Stimulated activated CD8-positive, alpha-beta memory T cell treated with anti-CD3 and anti-CD28 coated beads, Interleukin-4, amount 100 ng/mL, for 48 hours (primary cell): ENCODE measurements at places on chromosomes 1 and 21.

DNA sequence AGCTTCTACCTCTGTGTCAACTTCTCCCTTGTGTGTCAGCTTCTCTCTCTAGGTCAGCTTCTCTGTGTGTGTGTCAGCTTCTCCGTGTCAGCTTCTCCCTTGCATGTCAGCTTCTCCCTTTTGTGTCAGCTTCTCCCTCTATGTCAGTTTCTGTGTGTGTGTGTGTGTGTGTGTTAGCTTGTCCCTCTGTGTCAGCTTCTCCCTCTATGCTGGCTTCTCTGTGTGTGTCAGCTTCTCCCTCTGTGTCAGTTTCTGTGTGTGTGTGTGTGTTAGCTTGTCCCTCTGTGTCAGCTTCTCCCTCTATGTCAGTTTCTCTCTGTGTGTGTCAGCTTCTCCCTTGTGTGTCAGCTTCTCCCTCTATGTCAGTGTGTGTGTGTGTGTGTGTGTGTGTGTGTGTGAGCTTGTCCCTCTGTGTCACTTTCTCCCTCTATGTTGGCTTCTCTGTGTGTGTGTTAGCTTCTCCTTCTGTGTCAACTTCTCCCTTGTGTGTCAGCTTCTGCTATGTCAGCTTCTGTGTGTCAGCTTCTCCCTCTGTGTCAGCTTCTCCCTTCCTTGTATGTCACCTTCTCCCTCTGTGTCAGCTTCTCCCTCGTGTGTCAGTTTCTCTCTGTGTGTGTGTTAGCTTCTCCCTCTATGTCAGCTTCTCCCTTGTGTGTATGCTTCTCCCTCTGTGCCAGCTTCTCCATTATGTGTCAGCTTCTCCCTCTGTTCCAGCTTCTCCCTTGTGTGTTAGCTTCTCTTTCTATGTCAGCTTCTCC is 6.3 kb upstream of the UBXN10 start:
- no peak for DNase-seq

GRCh38 chr1:32768110-32768850 is 48.9 kb downstream of the YARS1 start:
- no peak for DNase-seq

DNA sequence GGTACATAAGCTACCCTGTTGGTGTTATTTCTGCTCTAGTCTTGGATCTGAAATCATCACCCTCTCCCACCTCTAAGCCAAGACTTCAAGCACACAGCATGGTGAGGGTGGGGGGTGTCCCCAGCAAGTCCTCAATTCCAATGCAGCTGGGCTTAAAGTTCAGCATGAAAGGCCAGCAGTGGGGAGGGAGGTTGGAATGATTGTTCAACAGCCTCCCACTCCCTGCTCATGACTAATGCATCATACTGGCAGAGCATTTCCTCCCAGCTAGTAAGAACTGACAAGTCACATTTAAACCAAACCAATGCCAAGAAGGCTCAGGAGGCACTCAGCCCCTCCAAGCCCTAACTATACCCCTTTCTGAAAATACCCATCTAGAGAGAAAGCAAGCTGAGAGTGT is 50.1 kb downstream of the TIAM1 start:
- peak; percentile 69 for DNase-seq

DNA sequence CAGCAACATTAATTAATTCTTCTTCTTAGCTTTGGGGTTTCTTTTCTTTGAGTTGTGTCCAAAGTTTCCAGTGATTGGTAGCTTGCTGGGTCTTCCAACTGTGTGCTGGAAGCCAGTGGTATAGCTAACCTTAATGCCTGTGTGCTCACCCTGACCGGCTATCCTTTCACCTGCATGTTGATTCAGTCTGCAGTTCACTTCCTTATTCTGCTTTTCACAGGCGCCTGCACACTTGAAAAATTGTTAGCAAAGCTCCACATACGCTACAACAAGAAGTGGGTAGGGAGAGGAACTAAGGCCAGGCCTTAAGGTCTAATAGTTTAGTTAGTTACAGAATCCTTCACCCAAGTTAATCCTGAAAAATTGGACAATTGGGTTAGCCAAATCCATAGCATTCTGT is 35.7 kb downstream of the NCF2 start:
- DNase-seq, result no peak

DNA sequence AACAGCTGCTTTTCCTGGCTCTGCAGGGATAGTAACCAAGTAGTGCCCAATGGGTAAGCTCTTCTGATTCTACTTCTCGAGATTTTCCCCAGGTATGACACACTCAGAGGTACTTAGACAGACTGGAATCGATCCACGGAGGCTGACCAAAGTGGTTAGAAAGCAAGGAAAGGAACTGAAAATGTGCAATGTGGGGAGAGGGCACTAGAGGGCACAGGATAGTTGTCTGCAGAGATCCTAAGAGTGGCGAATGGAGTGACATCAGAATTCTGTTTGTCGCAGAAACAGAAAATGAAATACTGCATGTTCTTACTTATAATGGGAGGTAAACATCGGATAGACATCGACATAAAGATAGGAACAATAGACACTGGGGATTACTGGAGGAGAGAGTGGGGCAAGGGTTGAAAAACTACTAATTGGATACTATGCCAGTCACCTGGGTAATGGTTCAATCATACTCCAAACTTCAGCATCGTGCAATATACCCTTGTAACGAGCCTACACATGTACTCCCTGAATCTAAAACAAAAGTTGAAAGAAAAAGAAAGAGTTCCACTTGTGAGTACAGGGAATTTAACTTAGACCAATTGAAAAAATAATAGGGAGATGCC is 23.3 kb downstream of the CYP2J2 start:
- no peak for DNase-seq

DNA sequence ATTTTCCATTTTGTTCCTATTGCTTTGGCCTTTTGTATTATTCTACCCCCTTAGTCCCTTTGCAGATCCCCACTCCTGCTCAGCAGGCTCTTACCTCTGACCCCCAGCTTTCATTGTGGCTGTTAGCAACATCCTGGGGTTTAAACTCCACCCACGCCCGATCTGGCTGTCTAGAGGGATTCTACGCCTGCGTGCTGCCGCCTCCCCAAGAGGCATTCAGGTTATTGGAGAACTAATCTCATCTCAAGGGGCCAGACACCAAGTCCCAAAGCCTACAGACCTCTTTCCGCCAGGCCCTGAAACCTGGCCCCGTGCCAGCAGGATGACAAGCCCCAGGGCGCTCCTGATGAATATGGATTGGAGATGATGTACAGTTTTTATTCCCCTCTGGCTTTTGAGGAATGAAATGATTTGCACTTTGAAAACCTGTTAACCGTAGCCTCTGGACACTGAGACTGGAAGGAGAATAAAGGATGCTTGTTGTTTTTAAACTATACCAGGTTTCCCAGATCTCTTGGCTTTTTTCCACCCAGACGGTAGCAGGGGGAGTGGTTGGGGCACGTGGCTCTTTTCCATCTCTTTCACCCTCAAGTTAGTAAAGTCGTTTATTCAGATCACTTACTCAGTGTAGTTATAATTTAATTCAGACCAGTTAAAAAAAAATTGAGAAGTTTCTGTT is 14.5 kb upstream of the IKBKE start:
- DNase-seq, result no peak

- no peak for DNase-seq
Observed at GRCh38 chr1:229480495-229480894, 27.6 kb downstream of the NUP133 start.

DNA sequence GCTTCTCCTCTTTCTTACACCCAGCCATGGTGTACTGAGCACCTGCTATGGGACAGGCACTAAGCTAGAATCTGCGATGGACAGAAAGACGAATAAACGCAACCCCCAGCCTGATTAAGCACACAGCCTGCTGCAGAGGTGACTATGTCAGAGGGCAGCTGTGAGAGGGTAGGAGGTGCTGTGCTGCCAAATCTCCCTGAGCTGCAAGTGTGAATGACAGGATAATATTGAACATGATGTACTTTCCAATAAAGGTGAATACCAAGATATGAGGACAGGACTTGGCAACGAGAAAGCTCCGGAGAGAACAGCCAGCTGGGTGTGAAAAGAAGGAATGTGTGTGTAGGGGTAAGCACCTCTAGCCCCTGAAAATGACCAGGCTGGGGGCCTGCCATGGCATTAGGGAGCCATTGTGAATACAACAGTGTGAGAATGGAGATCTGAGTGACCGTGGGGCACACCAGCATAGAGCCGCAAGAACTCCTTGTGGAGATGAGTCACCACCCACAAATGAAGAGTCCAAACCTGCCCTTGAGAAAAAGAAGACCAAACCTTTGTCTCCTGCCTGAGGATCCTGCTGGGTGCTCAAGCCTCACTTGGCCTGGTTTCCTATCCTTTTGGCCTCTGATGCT is 83.0 kb upstream of the ATF3 start:
- DNase-seq, result no peak

DNA sequence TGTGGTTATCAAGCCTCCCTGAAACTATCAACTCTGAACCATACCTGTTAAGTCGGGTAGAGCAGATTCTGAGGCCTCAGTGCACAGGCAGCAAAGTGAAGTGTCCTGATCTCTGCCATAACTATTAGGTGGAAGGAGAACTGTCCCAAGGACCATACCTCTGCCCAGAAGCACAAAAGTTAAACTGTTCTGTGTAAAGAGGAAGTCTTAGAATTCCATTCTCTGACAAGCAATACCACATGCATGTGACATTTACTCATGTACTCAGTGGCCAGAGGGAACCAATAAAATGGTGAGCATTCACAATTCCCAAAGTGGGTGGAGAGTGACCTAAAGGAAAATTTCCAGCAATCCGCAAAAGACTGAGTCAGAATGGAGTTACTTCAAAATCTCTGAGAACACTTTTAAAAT is 61.0 kb downstream of the TOR3A start:
- no peak for DNase-seq

GRCh38 chr1:960363-961131 is at the start of gene KLHL17:
Gene KLHL17 (plus strand): TSS chr1:960584. CDS start chr1:960694, 110 bp downstream.
- DNase-seq, result peak; percentile 89

DNA sequence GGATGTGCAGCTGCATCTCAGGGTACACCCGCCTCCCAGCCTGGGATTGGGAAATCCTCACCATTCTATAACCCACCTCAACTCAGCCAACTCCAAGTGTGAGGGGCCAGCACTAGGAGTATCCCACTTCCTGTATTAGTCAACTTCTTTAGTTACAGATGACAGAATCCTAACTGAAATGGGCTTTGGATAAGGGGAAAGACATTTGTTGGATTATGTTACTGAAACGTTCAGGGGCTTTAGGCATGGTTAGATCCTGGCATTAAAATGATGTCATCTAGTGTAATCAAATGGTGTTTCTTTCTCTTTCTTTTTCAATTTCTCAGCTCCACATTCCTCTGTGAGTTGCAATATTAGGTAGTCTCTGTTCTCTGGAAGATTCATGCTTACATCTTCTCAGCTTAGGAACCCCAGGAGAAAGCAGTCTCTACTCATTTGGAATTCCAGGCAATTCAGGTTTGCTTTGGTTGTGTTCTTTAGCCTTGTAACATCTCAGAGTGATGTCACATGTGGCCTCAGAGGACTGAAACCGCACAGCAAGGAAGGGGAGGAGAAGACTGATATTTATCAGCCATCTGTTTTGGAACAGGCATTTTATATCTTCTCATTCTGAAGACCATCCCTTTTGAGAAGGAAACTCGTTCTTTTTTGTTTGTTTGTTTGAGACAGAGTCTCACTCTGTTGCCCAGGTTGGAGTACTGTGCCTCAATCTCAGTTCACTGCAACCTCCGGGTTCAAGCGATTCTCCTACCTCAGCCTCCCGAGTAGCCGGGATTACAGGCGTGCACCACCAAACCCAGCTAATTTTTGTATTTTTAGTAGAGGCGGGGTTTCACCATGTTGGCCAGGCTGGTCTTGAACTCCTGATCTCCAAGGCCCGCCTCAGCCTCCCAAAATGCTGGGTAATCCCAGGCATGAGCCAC is 18.9 kb upstream of the TMEM54 start:
- DNase-seq, result no peak

DNA sequence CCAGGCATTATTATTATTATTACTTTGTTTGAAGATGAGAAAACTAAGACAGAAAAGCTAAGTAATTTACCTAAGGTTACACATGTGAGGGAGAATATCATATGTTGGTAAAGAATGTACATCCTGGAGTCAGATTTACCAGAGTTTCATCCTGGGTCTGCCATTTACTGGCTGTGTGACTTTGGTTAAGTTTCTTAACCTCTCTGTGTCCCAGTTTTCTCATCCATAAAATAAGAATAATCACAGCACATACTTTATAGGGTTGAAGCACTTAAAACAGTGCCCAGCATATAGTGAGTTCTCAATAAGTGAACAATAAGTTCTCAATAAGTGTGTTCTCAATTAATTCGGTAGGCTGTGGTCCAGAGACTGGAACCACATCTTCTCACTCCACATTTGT is 32.5 kb downstream of the UBE2U start:
- DNase-seq, result no peak

GRCh38 chr1:205492201-205492667 is 12.2 kb upstream of the CDK18 start:
- no peak for DNase-seq

- DNase-seq, result no peak
Observed at GRCh38 chr21:34810786-34811185, 142.0 kb downstream of the CLIC6 start.

GRCh38 chr1:187840557-187840956 is 1011.8 kb downstream of the PLA2G4A start:
- no peak for DNase-seq

- DNase-seq, result no peak
Observed at GRCh38 chr1:232170909-232171308, 459.0 kb downstream of the SIPA1L2 start.

- no peak for DNase-seq
Observed at GRCh38 chr1:220157738-220158137, 63.8 kb downstream of the IARS2 start.

GRCh38 chr1:218166268-218166945 is 118.7 kb upstream of the RRP15 start:
- no peak for DNase-seq
